Stimulated activated effector memory CD8-positive, alpha-beta T cell treated with anti-CD3 and anti-CD28 coated beads, Interleukin-12 subunit alpha, Interleukin-12 subunit beta, amount 100 ng/mL, for 72 hours (primary cell): ENCODE measurements at places on chromosomes 6 and 20.

DNA sequence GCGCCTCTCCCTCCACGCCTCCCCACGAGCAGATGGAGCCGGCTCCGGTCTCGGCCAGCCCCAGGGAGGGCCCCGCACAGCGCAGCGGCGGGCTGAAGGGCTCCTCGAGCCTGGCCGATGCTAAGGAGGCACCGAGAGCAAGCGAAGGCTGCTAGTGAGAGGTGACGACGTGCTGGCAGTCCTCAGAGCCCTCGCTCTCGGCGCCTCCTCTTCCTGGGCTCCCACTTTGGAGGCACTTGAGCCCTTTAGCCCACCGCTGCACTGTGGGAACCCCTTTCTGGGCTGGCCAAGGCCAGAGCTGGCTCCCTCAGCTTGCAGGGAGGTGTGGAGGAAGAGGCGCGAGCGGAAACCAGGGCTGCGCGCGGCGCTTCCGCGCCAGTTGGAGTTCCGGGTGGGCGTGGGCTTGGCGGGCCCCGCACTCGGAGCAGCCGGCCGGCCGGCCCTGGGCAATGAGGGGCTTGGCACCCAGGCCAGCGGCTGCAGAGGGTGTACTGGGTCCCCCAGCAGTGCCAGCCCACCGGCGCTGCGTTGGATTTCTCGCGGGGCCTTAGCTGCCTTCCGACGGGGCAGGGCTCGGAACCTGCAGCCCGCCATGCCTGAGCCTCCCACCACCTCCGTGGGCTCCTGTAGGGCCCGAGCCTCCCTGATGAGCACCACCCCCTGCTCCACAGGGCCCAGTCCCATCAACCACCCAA lies 2.5 kb upstream of the TMEM14C start:
- peak; percentile 36 for DNase-seq

GRCh38 chr6:154933181-154933827 lies 61.8 kb upstream of the TIAM2 start:
- DNase-seq, result no peak

DNA sequence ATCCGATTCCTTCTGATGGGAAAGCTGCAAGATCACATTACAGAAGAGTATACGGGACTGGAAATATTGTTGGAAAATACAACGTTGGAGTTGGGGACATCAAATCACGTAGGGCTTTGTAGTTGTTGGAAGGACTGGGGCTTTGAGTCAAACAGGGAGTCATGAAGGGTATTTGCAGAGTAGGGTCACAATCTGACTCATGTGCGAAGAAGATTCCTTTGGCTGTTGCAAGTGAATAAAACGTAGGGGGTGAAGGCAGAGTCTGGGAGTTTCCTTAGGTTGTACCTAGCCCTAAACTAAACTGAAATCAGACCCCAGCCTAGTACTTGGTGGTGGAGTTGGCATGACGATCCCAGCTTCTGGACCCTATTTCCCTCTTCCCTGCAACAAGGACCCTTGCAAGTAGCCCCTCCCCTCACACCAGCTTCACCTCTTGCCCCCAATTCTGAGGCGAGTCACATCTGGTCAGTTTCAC lies 32.3 kb downstream of the SNX5 start:
- no peak for DNase-seq

DNA sequence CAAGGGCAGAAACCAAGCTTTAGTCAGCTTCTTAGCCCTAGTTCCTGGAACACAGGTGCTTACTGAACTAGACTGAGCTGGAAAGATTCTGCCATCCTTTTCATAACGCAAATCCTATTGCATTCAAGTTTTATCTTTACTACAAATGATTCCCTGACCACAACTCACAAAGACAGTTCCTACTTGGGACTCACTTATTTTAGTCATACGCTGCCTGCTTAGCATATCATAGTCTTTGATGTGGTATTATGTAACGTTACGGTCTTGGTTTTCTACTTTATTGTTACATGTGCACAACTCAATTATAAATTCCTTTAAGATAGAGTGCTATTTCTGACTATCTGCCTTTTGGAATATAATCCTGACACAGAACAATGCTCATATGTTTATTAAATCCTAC lies 59.1 kb downstream of the BLOC1S5 start:
- no peak for DNase-seq

DNA sequence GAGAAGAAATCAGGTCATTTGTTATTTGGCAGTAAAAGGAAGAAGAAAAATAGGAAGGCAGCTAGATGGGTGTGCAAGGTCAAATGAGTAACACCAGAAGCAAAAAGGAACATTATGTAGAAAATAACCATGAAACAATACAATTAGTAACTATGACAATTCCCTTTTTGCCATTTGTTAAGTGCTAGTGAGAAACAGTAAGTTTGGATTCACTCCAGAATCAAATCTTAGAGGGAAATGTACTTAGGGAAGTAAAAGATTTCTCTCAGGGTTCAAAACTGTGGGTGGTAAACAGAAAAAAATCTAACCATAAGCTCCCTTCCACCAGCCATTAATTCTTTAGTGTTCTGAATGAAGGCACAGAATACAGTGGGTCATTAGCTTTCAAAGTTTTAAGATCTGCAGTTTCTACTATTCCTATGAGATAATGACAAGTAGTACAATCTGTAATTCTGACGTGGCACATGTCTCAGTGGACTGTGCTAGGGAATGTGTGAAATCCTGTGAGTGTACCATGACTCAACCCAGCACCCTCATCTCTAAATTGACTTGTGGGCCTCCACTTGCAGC lies 17.1 kb downstream of the REPS1 start:
- DNase-seq, result no peak

GRCh38 chr6:149860834-149861602 lies 3.1 kb downstream of the LRP11 start:
- no peak for DNase-seq

DNA sequence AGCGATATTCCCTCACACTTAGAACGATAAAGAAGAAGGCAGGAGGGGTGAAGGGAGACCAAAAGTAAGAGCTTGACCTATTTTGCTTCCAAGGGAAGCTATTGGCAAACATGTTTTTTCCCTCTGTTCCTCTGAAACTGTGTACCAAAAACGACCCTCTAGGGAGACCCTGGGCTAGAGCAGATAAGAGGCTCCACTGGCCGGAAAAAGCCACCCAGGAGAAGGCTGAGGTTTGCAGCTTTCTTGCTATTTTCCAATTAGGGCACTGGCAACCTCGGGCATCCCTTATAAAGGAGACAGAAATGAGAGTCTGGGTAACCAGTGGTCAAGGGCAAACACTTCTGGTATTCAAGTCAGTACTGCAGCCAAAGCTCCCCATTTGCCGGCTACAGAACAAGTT lies 168.0 kb downstream of the KIF16B start:
- DNase-seq, result no peak

DNA sequence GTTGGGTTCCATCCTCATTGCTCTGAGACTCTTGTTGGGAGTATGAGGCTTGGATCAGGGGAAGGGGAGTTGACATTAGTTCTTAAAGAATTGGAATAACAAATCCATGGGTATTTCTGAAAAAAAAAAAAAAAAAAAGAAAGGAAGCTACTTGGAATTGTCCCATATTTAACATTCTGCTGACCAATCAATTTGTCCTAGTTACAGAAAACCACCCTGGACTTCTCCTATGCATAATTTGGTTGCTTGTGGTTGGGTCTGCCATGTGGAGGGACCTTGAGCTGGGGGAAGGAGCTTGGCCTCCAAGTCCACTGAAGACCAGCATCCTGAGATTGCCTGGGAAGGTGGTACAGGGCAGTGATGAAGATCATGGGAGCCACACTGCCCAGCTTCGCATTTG lies 32.6 kb downstream of the PLG start:
- DNase-seq, result no peak
